ENCODE measurements at places on chromosomes 6 and 20.

DNA sequence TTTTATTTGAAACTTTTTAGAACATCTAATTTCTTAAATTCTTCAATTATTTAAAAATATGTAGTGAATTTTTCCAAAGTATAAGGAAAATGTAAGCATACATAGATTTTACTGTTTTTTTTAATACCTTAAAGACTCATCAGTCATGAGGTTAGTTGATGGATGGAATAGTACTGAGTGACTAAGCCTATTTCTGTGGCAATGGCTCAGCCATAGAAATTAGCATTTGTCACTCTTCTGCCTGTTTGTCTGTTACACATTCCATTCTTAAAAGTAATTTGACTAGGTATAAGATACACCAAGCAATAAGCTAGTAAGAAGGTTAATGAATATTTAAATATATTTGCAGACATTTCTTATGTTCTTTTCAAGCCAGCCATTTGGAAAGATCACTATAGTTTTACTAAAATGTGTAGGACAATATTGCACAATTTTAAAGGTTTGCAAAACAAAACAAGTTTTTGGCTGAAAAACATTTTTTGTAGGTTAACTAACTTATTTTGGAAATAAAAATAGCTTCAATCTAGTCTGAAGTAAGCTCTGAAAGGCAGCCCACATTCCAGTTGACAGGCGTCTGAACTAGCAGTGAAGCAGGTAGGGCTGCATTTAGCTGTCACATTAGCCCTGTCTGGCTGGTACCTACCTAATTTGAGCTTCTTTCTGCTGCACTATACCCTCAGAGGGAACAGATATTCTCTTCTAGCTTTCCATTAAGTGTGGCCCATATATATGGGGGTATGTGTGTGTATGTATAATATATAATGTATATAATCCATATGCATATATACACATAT is 385.7 kb downstream of the GRIK2 start:
- no peak for DNase-seq

DNA sequence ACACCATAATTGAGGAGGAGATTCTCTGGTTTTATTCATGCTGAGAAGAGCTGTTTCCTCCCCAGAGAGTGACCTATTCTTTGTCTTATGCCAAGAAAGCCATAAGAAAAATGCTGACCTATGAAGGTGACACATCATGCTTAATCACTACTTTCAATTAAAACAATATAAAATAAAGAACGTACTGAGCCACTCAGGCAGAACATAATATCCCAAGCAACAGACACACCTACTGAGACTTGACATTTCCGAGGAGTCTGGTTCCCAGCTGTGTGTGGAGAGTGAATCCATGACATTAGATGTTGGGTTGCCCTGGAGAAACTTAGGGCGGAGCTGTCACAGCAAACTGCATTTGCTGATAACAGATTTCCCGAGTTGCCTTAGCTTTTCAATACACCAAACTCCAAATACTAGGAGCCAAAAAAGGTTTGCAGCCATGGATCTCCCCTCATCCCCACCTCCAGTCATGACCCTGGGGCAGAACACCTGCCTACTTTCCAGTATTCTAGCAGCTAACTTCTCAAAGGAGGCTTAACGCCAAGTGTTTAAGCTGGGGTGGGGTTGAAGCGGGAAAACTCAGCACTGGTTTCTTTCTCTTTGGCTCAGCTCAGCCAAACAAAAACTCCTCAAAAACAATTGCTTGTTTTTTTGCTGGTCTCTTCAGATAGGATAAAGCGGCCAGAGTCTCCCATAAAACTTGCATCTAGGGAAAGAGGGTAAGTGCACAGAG is 92.2 kb downstream of the BACH2 start:
- DNase-seq, result no peak

DNA sequence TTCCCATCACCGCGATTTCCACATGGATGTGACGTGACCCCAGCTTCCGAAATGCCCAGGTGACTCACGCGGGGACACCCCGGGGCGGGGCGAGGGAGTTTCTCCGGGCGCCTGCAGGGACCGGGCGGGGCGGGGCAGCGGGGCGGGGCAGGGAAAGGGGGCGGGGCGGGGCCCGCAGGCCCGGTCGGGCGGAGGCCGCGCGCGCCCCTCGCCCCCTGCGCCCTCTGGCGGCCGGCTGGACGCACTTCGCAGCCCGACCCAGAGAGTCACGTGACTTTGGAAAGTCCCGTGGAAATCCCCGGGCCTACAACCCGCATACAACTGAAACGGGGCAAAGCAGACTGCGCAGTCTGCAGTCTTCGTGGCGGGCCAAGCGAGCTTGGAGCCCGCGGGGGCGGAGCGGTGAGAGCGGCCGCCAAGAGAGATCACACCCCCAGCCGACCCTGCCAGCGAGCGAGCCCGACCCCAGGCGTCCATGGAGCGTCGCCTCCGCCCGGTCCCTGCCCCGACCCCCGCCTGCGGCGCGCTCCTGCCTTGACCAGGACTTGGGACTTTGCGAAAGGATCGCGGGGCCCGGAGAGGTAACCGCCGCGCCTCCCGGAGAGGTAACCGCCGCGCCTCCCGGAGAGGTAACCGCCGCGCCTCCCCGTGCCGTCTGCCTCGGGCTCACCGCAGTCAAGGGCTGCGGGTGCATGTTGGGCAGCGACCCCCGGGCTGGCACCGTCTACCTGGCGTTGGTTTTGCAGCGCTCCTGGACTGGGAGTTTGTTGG is at the start of gene TNFAIP3:
TNFAIP3 (plus strand) TSS at position 346 of the 771 bp plus-strand sequence. CDS start 3,969 bp downstream, outside the sequence.
- peak; percentile 99 for DNase-seq

GRCh38 chr20:50186987-50187402 is 3.6 kb upstream of the CEBPB start:
- DNase-seq, result no peak

GRCh38 chr6:4801491-4802110 is 25.4 kb downstream of the CDYL start:
- no peak for DNase-seq

GRCh38 chr6:25229671-25230321 is 49.4 kb upstream of the CARMIL1 start:
- no peak for DNase-seq

- DNase-seq, result no peak
Measured at GRCh38 chr20:36969478-36970186, 18.1 kb upstream of the SAMHD1 start.

GRCh38 chr20:59564171-59564570 is 40.2 kb upstream of the PHACTR3 start:
- DNase-seq, result no peak

- DNase-seq, result peak; percentile 99
Measured at GRCh38 chr6:138773177-138774091, at the start of gene CCDC28A. Gene CCDC28A, plus strand, starts transcription at chr6:138773769. Its CDS starts 2,352 bp downstream, at chr6:138776121.

DNA sequence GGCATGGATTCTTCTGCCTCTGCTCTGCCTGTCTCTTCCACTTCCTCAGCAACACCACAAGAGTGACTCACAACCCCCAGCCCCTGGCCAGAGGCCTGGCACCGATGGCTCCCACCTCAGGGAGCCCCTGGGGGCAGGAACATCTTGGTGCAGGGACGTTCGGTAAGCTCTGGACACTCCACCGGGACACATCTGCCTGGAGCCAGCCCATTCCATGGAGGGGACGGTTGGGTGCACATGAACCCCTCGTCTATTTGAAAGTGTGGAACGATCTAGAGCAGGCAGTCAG is 246.5 kb downstream of the ERMARD start:
- no peak for DNase-seq

GRCh38 chr6:170032197-170032596 is 258.7 kb downstream of the DLL1 start:
- no peak for DNase-seq

DNA sequence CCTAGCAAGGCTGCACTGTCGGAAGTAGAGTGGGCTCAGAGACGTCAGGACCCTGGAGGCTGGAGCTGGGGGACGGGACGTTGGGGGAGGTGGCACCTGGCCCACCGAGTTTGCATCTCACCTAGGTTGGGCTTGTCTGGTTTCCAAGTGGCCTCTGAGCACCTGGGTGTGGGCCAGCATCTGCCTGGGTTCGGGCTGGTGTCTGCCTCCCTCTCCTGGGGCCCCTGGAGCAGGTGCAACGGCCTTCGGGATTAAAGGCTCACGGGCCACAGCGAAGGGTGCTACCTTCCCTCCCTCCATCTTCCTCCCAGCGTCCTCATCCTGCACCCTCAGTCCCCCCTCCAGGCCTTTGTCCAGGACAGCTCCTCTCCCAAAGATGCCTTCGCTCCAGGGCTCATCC is 6.0 kb downstream of the HRH3 start:
- no peak for DNase-seq

GRCh38 chr6:46645265-46645664 is 7.4 kb downstream of the CYP39A1 start:
- DNase-seq, result no peak

GRCh38 chr6:43274127-43274915 is 23.7 kb upstream of the SLC22A7 start:
- no peak for DNase-seq

DNA sequence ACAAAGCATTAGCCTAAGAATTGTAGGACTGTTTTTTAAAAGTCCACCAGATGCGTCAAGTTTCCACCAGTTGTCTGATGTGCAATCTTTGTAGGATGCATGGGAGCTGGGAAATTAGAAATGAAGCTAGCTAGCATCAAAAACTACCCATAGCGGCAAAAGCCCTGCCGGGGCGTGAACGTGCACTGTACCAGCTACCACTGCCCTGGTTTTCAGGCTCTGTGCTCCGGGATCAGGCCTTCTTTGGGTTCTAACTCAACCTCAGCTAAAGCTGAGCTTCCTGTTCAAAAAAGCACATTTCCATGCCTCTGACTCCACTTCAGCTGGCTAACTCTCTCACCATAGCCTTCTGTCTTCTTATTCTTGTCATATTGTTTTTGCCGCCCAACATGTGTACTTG is 26.9 kb upstream of the FUCA2 start:
- DNase-seq, result no peak

Data from lower leg skin (tissue), 4 donors.